Activated naive CD8-positive, alpha-beta T cell treated with anti-CD3 and anti-CD28 coated beads, Interleukin-2, amount 10 ng/mL, durations not matched to agents 7 days and 5 days (primary cell): ENCODE measurements at places on chromosomes 1 and 21. TPM values are rescaled to one million over a fixed set of nuclear protein-coding genes. Genes with fewer than 3 reads are reported as not detected.

The ZNF593OS gene
- not detected for total RNA-seq

The IVL gene
- total RNA-seq = not detected

The OR2L2 gene
- total RNA-seq = 0.06 TPM

GRCh38 chr1:70688580-70688979, 277.5 kb downstream of the CTH start:
- DNase-seq = no peak

GRCh38 chr1:91545506-91546300, 45.1 kb downstream of the CDC7 start:
- DNase-seq = no peak
